ENCODE measurements at places on chromosomes 3 and 15. TPM values are rescaled to one million over a fixed set of nuclear protein-coding genes. Genes with fewer than 3 reads are reported as not detected.

- peak; percentile 72 for DNase-seq
These were observed 89.0 kb downstream of the IQSEC1 start for GRCh38 chr3:12984023-12984823.

DNA sequence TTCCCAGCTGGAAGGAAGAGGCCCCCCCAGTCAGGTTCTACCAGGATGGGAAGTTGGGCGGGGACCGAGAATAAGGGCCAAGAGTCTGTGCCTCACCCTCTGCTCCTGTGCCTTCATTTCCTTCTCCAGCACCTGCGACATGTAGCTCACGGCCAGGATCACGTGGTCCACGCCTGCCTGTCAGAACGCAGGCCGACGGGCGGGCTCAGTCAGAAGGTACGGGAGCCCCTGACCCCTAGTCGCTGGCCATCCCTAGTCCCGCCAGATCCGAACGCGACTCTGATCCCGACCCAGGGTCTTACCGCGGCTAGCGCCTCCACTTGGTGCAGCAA, 489 bp downstream of the GMPPB start:
- DNase-seq: peak; percentile 48

- no peak for DNase-seq
These were observed 218.6 kb downstream of the GREM1 start for GRCh38 chr15:32936283-32936918.

GRCh38 chr15:47299846-47300434, 417.4 kb upstream of the SEMA6D start:
- no peak for DNase-seq

ACVR2B gene
- total RNA-seq: 10.6 TPM

ALS2CL gene
- 8.7 TPM for total RNA-seq

SLC12A1 gene
- 33.5 TPM for total RNA-seq

- DNase-seq: no peak
These were observed 255.9 kb downstream of the EPHA6 start for GRCh38 chr3:97070302-97070701.

- DNase-seq: no peak
These were observed 124.4 kb downstream of the HCN4 start for GRCh38 chr15:73244333-73244732.

DNA sequence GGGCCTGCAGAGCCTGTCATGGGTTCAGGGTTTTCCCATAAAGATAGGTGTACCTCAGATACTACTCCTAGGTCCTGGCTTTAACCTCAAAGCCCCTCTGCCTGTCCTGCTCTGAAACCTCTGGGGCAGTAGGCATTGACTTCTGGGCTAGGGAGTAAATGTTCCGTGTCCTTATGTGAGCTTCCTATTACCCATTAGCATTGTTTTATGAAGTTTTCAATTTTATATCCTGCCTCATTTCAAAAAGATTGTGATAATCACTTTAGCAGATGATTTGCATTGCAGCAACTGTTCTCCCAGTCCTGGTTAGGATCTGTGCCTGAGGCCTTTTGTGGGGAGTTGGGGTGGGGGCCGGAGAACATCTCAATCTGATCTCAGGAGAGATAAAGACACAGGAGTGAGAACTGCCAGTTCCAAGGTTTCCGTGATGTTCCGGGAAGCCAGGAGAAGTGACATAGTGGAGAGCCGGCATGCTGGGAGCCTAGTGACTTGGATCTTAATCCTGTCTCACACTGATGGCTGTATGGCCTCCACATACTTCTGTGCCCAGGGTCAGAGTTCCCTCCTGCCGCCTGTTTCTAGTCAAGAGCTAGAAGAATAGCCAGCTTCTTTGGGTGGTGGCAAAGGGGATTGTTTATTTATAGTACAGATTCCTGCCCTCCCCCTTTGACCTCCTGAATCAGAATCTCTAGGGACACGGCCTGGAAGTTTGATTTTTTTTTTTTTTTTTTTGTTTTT, 10.6 kb downstream of the TPM1 start:
- DNase-seq: no peak

CADPS gene
- total RNA-seq: 10.1 TPM

Measured in umbilical cord (tissue), 2 donors.